ENCODE measurements at places on chromosomes 1 and 21.

- no peak for DNase-seq
These were observed 60.1 kb downstream of the PKN2 start for GRCh38 chr1:88744142-88744541.

DNA sequence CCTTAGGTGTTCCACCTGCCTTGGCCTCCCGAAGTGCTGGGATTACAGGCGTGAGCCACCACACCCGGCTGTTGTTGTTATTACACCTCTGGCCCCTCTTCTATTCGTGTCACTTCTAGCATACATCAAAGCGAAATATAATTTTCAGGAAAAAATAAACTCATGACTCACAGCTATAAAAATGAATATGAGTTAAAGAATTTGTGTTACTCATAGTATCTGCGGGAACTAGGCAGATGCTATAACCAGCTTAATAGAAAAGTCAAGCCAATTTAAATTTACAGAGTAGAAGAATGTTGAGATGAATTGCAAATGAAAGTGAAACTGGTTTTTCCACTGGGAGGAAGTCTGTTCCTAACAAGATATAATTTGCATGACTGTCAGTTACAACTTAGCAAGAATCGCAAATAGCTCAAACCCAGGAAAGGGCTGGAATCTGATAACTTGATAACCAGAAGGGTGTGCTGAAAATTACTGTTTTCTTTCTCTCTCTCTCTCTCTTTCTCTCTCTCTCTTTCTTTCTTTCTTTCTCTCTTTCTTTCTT, 11.2 kb downstream of the OR2W3 start:
- DNase-seq = no peak

- no peak for DNase-seq
These were observed 251.0 kb downstream of the LRRIQ3 start for GRCh38 chr1:73947009-73947408.

- DNase-seq = no peak
These were observed 17.1 kb downstream of the FBLIM1 start for GRCh38 chr1:15775706-15776105.

GRCh38 chr1:54191525-54191924, 8.3 kb downstream of the CYB5RL start:
- no peak for DNase-seq

DNA sequence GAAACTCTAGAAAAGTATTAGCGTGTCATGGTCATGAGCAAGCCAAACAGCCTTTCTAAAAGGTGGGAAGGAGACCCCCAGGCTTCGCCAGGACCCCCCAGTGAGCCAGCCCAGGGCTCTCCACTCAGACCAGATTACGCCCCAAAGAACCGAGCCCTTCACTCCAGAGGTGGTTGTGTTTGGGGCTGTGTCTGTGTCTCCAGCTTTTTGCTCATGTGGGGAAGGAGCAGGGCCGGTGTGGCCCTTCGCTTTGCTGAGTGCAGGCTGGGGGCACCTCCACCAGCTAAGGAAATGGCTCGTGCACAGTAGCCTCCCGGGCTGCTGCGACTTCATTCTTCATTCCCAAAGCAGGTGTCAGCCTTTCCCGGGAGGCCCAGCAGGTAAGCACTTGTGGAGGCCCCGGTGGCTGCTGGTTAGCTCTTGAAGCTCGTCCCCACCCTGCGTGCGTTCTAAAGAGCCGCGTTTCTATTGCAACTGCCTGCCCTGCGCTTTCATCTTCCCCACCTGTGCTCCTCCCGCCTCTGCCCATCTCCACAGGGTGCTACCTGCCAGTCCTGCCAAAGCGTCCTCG, 531 bp downstream of the TSPEAR start:
- no peak for DNase-seq

GRCh38 chr1:200861937-200862647, 10.7 kb upstream of the GPR25 start:
- no peak for DNase-seq

GRCh38 chr1:156438278-156438987, 62.1 kb downstream of the MEF2D start:
- no peak for DNase-seq

DNA sequence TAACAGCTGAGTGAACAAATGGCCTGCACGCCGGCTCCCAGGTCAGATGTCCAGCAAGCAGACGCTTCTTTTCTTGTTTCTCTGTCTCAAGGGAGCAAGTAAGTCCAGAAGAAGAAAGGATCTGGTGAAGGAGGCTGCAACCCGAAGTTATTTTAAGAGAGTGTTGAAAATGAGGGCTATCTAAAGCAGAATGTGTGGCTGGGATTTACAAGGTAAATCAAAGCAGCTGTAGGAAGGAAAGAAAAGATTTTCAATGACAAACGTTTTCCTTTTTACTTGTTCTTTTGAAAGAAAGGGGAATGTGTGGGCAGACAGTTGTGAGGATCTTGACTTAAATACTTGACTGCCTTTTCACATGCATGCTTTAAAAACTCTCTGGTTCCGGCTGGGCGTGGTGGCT, 311.5 kb downstream of the KIF26B start:
- DNase-seq = no peak

GRCh38 chr1:60283690-60284089, 210.1 kb upstream of the C1orf87 start:
- DNase-seq = no peak

DNA sequence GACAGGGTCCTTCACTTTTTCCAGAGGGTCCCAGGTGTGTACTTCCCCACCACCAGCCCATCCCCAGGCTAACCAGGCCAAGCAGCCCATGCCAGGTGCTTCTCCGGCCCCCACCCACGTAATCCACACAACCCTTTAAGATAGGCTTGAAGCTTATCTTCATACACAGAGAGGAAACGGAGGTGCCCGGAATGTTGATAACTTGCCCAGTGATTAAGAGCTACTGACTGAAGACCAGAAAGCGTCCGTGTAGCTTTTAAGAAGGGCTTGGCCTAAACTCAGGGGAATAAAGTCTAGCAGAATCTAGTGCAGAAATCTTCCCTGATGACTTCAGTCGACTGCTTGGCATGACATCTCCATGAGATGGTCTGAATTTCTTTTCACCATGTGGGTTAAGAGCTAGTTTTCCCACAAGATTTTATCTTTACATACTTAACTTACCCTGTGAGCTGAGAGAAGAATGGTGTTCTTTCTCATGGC, 138.7 kb downstream of the GALNT2 start:
- DNase-seq = no peak

- no peak for DNase-seq
These were observed 29.3 kb downstream of the SLC9C2 start for GRCh38 chr1:173573596-173573995.

Measured in hypothalamus (tissue), 51 donors.